Kidney tubule cell (primary cell): ENCODE measurements at places on chromosomes 3 and 15.

GRCh38 chr3:159897331-159898075, 91.1 kb upstream of the IL12A start:
- DNase-seq: peak; percentile 49

- no peak for DNase-seq
Measured at GRCh38 chr15:98505611-98506031, 142.7 kb upstream of the IGF1R start.

DNA sequence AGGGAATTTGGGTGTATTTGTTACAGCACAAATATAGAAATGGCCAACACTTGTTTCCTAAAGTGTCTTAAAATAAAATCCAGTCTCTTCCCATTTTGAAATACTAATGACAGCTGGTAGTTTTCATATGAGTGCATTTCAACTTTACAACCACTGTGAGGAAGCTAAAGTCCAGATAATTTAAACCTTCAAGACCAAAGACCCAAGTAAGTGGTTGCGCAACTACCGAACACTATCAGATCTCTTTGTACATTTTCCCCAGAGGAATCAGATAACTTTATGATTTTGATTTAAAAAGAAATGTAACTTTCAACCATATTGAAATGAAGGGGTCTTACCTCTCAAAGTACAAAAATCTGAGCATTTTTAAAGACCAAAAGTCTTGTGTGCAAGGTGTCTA, 14.3 kb downstream of the BCL2L10 start:
- DNase-seq: no peak

DNA sequence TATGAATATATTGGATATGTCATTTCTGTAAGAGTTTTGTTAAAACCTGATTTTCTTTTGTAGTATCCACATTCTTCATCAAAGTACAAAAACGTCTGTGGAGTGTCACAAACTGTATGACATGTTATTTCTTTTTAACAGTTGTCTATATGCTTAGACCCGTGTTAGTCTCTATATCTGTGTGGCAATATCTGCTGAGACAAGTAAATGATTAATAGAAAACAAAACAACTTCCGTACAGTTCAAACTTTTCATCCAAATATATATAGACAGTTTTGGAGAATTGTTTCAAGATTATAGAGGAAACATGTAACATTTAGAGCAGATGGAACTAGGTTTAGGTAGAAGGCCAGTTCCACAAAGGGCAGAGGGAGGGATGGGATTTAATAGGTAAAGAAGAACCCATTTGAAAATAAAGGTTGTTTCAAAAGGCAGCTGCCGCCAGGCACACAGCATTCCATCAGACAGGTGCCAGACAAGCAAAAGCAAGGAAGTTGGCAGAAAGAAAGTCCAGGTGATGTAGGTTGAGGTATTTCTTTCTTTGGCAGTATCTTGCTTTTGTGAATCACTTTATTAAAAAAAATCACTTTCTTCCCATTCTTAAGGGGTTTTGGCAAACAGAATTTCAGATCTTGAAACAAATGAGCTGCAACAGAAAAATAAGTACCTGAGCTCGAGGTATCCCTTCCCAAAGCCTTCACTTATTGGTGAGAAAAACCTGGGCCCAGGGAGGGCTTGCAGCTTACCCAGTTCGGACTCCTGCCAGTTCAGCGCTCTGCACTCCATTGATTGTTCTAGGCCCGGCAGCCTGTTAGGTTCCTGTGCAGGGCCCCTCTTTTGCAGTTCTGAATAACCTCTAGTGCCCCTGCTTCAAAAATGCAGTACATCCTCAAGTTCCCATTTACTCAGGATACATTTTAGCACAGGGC, 49.0 kb downstream of the LRRN1 start:
- DNase-seq: peak; percentile 2

DNA sequence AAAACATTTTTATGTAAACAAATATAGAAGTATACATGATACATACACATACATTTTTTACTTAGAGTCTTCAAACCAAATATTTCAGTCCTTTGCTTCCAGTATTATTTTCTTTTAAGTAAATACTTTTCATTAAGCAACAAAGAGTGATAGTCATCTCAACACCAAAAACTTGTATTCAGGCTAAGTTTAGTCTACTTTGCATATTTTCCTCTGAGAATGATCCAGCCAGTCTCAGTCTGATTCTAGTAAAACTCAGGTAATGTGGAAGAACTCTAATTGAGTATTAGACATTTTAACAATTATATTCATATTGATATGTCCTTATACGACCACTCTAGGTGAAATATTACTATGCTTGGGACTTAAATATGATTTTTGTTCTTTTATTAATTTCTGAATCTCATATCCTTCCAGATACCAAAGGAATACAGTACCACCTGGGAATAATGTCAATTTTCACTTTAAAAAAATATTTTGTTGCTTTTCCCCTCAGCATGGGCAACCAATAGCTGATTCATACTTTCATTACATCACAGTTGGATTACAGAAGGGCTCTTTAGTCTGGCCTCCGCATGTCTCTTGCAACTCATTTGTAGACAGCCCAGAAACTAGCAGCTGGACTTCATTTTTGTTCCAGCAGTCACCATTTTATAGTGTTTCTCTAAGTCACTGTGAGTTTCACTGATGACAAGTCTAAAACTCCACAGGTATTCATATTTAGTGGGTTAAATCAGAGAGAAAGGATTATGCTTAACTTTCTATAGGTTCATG, 390.4 kb downstream of the ZBTB20 start:
- peak; percentile 81 for DNase-seq

DNA sequence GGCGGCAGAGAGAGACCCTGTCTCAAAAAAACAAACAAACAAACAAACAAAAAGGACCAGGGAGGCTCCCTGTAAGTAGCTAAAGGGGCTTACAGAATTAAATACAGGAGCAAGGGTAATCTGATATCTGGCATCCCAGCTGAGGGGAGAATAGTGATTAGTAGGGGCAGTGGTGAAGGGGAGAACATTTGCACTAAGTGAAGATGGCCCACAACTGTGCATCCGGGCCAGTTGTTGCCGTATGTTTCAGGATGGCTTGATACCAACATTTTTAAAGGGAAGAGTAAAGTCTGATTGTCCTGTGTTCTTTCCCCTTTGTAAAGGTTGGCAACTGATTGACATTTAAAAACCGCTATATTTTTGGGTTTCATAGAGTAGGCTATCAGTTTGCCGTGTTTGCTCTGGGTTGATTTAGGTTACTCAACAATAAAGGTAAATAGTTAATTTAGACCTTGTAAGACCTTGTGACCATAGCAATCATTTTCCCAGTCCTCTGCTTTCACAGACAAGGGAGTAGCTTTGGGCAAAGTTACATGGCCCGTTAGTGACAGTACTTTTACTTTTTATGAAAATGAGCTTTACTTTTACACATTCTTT, 167.8 kb downstream of the PTPRG start:
- DNase-seq: no peak

- peak; percentile 99 for DNase-seq
Measured at GRCh38 chr3:52093756-52094545, 37.6 kb upstream of the DUSP7 start.

DNA sequence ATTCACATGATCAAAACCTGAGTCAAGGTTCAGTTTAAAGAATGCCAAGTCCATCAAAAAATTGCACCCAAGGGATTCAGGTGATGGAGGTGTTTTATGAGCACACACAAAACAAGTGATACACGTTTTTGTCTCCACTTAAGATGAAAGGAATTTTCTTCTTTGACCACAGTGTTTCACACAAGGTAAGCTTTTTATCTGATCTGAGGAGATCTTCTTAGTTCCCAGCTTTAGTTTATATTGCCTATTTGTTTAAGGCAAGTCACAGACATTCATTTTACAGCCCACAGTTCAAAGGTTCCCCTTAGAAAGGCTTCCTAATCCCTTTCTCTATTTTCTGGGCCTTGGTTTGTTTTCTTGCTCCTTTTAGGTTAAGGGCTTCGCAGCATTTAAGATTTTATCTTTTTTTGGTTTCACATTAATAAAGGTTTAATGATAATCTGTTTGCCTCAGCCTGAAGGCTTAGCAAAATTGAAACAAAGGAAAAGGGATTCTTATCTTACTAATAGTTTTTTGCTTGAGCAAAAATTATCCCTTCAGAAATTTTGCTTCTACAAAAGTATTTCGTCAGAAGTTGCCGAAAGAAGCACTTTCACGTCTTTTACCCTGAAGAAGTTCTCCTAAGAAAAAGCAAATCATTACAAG, 420.5 kb upstream of the NAALADL2 start:
- DNase-seq: peak; percentile 29

GRCh38 chr3:78221796-78222195, 1181.9 kb downstream of the ROBO2 start:
- DNase-seq: peak; percentile 67

- peak; percentile 35 for DNase-seq
Measured at GRCh38 chr3:151216641-151217607, 13.9 kb upstream of the GPR171 start.

GRCh38 chr15:47988564-47988963, 132.2 kb upstream of the SLC24A5 start:
- DNase-seq: no peak

DNA sequence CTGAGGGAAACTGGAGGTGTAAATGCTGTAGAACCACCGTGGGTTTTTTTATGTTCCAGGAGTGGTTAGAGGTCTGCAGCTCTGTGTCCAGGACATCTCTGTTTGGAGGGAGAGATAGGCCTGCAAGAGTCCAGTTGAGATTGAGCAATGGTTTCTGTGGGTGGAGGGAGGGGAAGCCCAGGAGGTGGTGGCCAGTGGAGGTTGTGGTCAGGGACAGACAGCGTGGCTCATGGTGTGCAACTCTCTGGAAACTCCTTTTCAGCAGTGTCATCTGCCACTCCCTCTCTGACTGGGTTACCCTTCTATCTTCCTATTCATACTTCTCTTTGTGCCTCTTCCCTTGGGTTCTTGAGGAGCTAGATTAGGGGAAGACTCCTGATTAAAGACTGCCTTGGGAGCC, 9.6 kb downstream of the XCR1 start:
- DNase-seq: peak; percentile 12

GRCh38 chr3:135752851-135753250, 212.7 kb upstream of the PPP2R3A start:
- no peak for DNase-seq

DNA sequence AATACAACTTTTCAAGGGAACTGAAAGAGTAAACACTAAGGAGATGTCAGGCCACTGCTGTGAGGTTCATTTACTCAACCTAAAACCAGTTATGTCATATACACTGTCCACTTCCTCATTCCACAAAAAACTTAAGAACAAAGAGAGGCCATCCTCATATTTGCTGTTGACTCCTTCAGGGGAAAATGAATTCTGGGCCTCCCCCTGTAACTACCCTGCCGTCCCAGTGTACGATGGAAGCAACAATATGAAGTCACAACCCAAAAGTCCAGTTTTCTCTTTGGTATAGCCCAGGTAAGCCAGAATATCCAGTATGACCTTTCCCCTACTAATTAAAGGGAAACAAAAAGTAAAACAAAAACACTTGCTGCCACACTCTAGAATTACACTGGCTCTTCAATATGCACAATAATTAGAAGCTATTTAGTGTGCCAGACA, 16.2 kb downstream of the CEP152 start:
- DNase-seq: peak; percentile 79

- DNase-seq: no peak
Measured at GRCh38 chr3:112786002-112786590, 60.6 kb downstream of the CD200R1L start.

DNA sequence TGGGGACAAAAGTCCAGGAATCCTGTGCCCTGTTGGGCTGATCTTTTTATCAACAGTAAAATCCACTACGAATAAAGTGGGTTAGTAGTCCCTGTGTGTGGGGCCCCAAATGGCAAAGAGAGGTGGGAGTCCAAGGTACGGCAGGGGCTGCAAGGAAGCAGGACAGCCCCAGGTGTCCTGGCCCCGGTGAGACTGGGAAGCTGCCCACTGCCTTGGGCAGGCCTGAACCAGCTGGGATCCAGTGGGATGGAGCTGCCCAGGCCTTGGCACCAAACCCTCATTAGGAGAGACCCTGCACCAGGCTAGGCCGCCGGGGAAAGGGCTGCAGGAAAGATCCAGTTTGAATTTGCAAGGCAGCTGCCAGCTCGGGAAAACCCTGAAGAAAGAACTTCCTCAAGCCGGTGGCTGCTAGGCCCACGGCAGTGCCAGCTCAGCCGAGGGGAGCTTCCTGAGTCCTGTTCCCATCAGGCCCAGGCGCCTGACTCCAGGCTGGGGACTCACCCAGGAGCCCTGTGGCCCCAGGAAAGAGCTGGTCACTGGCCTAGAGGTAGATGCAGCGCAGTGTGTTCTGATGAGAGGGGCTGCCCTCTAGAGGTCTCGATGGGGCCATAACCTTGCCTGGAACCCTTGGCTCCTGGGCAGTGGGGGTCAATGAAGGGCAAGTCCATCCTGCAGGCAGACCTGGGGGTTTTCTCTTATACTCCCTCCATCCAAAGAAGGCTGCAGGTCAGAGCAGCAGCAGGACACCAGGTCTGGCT, 14.4 kb upstream of the GNAI2 start:
- DNase-seq: no peak

GRCh38 chr15:31292391-31293015, 34.1 kb upstream of the KLF13 start:
- peak; percentile 13 for DNase-seq

DNA sequence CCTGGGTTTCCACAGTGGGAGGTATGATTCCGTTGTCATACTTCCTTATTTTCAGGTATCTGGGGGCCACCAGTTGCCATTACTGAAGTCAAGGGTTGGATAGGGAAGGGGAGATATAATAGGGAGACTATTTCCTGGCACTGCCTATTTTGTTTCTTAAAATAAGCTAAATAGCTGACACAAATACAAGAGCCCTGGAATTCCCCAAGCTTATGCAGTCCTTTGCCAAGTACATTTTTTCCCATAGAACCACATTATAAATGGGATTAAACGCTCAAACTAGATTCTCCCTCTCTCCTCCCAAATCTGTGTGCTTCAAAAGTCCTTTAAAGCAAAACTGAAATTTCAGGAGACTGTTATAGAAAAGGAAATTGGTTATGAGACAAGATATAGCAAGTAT, 68.7 kb downstream of the AP4E1 start:
- DNase-seq: no peak

DNA sequence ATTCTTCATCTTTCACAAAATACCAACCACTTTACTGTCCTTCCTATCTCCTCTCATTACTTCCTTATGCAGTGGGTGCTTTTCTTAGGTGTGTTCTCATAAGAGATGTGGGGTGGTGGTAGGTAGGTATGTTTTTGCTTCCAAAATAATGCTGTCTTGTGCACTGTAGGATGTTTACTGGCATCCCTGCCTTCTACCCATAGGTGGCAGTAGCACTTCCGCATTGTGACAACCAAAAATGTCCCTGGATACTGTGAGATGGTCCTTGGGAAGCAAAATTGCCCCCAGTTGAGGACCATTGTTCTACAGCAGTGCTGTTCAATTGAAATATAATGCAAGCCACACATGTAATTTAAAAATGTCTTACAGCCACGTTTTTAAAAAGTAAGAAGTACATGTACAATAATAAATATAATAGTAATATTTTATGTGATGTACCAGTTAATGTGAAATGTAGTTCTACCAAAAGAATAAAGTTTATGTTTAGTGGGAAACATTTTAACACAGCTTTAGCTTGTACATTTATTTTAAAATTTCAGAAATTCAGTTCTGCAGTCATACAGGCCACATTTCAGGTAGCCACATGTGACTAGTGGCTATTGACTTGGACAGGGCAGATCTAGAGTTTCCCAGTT, 75.2 kb downstream of the NEO1 start:
- DNase-seq: peak; percentile 46

GRCh38 chr3:62242831-62243509, 130.4 kb downstream of the FEZF2 start:
- no peak for DNase-seq

- DNase-seq: peak; percentile 80
Measured at GRCh38 chr15:64460724-64461720, 644 bp downstream of the ZNF609 start.

- DNase-seq: no peak
Measured at GRCh38 chr3:20324664-20325478, 138.9 kb upstream of the SGO1 start.
